ENCODE measurements at places on chromosomes 5 and 9. TPM values are rescaled to one million over a fixed set of nuclear protein-coding genes. Genes with fewer than 3 reads are reported as not detected.
A peak's percentile ranks its signal among the peaks of the same experiment; 100 is the strongest.

Gene PCDHB7
- total RNA-seq = 0.85 TPM

Gene CD74
- total RNA-seq = not detected

Gene TPPP
- total RNA-seq = not detected

DNA sequence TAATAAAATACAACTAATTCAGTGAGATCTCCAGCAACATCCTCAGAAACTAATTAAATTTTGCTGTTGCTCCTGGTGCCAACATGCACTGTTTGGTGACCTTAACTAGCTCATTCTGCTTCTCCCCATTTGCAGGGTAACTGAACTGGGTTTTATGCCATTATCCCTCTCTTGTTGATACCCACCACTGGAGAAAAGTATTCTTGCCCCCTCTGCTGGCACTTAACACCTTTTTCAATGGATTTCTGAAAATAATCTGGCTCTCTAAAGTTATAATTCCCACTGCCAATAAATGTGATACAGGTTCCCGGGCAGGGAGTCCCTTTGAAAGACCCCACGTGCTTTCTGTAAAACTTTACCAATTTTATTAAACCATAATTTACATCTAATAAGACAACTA lies 394.3 kb downstream of the OSTF1 start:
- no peak for DNase-seq
- H3K36me3 ChIP-seq = no peaks in the 10 kb centered on the region
- H3K4me1 ChIP-seq = no peaks in the 10 kb centered on the region

- H3K27me3 ChIP-seq = no peaks in the 10 kb centered on the region
- no peak overlapping the region for H3K4me3 ChIP-seq
- H3K36me3 ChIP-seq = no peaks in the 10 kb centered on the region
- H3K27ac ChIP-seq = no peak overlapping the region
- DNase-seq = peak; percentile 30
Measured at GRCh38 chr5:178421699-178422399, 168.3 kb downstream of the COL23A1 start.

DNA sequence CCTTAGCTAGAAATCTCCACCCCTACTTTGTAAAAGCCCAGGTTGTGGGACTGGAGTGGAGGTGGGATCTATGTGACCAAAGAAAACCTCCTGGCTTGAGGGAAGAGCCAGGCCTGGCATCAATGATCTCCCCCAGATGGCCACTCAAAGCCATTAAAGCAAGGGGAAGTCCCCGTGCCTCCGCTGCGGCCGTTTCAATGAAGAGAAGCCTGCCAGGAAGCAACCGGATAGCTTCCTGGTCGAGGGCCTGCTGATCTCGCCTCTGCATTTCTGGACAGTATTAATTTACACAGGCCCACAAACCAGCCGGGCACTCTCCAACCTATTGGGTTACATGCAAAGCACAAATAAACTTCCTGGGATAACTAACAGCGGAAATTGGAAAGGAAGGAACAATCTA lies 160.5 kb upstream of the MSX2 start:
- H3K36me3 ChIP-seq = no peaks in the 10 kb centered on the region
- H3K27ac ChIP-seq = no peak overlapping the region
- no peaks in the 10 kb centered on the region for H3K27me3 ChIP-seq
- no peaks in the 10 kb centered on the region for H3K4me1 ChIP-seq
- DNase-seq = no peak

DNA sequence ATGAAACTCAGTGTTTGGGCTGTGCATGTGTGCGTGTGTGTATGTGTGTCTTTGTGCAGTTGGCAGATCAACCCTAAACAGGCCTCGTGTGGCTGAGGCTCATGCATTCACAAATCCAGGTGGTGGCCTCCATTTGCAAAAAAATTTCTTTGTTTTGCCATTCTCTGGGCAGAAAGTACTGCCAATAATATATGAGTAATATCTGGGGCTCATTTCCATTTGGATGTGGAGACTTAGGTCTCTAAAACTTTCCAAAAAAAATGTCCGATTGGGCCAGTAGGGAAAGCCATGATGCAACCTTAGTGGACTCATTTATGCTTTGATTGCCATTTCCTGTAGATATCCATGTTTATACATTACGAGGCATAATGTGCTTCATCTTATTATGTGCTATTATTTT lies 77.9 kb upstream of the RPS23 start:
- H3K27ac ChIP-seq = no peak overlapping the region
- H3K27me3 ChIP-seq = no peaks in the 10 kb centered on the region
- no peak for DNase-seq
- H3K4me1 ChIP-seq = peaks cover 21% of the 10 kb centered on the region

- DNase-seq = no peak
- no peaks in the 10 kb centered on the region for H3K27me3 ChIP-seq
- no peaks in the 10 kb centered on the region for H3K36me3 ChIP-seq
- H3K27ac ChIP-seq = no peak overlapping the region
- no peaks in the 10 kb centered on the region for H3K4me1 ChIP-seq
Measured at GRCh38 chr9:21796768-21797167, 5.7 kb upstream of the MTAP start.

DNA sequence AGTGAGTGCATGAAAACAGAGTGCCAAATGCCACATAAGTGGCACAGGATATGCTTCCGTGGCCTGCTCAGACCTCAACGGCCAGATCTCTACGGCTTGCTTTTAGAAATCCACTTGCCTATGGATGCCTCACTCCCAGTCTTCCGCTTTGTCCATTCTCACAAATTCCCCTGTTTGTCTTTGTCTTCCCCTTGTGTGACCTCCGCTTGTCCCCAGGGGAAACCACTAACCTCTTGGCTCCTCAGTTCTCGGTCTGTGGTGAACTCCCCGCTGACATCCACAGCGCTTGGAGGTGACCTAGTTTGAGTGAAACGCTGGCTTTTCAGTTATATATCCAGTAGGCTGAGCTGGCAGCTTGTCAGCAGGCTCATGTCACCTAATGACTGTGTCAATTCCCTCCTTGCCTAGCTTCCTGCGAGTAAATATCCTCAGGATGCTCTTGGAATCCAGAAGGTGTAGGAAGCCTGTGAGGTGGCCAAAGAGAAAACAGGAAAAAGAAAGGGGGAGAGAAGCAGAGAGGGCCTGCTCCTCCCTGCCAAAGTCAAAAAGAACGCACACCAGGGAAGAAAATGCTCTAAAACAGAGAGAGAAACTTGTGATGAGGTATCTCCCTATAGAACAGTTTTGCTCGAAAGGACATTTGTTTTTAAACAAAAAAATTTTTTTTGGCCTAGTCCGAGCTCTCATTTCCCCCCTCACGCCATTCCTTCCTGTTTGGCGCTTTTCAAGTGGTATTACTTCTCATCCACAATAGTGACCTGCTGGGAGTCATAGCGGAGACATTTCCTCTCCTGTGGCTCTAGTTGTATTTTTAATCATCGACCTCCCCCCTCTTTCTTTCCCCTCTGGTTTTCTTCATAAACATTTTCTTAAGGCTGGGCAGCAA lies 101.6 kb upstream of the SPRY4 start:
- H3K27me3 ChIP-seq = no peaks in the 10 kb centered on the region
- H3K36me3 ChIP-seq = no peaks in the 10 kb centered on the region
- H3K4me1 ChIP-seq = peaks cover 52% of the 10 kb centered on the region
- H3K27ac ChIP-seq = peak overlapping the region; percentile 82
- DNase-seq = peak; percentile 91
- peak overlapping the region; percentile 11 for H3K4me3 ChIP-seq

GRCh38 chr9:78811622-78812276 lies 514.8 kb downstream of the PSAT1 start:
- DNase-seq = no peak
- 0 out of 2 replicates have a peak, but pooled peaks cover 7% of the 10 kb centered on the region for H3K4me1 ChIP-seq
- no peaks in the 10 kb centered on the region for H3K27me3 ChIP-seq
